ENCODE measurements at places on chromosomes 16 and 17.
A peak's percentile ranks its signal among the peaks of the same experiment; 100 is the strongest.

DNA sequence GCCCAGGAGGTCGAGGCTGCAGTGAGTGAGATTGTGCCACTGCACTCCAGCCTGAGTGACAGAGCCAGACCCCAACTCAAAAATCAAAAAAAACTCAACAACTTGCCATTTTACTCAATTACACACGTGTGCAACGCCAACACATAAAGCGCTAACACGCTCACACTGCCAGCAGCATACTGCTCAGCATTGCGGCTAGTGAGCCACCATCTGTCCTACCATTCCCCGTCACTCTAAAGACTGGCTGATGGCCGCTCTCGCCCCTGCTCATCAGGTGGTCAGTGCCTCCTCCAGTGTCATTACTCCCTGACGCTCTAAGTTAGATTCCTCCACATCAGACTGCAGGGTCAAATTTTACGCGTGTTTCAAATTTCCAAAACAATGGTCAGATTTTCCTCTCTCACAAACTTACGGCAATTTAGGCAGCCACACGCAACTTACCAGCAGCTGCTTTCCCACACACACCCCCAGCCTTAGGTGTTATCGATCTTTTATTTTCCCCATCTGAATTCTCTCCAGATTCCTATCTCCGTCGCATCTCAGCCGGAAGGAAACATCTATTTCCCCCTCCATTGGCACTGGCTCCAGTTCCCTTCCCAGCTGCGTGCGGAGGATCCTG lies 240.8 kb downstream of the C16orf95 start:
- DNase-seq = no peak

DNA sequence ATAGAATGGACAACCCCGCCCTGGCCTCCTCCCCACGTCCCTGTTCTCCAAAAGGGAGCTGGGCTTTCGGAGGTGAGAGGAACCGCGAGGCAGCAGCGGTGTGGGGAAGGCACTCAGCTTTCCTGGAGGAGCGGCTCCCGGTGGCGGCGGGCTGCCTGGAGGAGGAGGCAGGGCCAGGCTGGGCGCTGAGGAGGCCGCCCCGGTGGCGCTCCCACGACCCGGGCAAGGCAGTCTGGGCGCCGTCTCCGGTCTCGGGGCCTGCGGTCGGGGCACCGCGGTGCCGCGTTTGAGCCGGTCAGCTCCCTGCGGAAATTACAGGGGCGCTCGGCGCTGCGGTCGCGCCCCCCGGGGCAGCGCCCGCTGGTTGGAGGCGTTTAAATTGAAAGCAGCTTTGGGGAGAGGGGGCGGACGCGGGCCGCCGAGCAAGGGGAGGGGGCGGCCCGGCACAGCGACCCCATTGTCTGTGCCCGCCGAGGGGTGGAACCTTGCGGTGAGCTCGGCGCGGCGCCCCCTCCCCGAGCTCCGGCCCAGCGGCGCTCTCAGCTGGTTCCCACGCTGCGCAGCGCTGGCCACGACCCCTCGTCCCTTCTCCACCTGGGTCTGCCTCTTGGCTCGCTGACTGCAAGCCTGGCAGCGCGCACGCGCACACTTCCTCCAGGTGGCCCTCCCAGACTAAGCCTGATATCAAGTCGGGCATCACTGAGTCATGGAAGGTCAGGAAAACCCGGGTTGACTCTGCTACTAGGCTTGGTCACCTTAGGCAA lies 58.7 kb upstream of the DLX4 start:
- DNase-seq = no peak

GRCh38 chr17:41621916-41622315 lies 2.5 kb downstream of the KRT17 start:
- DNase-seq = no peak

DNA sequence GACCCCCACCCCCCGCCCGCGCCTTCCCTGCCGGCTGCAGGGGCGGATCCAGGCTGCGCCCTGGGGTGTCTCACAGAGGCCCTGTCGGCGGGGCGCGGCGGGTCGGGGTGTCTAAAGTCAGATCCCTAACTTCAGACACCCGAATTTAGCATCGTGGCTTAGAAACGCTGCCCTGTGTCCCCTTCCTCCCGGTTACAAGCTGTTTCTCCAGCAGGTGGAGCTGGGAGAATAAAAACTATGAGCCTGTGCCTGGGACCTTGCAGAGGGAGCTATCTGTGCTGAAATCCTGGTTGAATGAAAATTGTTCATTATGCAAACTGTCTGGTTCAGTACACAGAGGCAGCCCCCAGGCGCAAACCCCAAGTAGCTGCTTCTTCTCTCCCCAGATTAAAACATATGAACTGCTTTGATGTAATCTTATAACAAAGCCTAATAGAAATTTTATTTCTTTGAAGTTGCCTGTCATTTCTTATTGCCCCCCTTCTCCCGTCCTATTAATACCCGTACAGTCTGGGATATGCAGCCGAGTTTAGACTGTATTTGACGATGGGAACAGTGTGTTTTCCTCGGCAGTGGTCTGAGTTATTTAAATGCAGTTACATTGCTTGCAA lies 79.0 kb downstream of the RPA1 start:
- no peak for DNase-seq

DNA sequence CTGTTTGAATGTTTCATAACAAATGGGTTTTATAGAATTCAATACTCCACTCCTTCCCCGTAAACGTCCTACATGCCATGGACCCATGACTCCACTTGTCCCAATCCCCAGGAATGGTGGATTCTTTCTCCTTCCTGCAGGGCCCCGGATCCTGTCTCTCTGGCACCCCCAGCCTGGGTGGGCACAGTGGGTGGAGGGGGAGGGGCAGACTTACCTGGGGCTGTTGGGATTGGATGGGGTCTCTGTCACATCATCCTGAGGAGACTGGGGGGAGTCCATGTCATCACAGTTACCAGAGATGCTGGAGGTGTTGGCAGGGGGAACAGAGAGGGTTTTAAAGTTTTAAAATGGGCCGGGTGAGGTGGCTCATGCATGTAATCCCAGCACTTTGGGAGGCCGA lies 13.2 kb downstream of the TRPV3 start:
- DNase-seq = no peak

DNA sequence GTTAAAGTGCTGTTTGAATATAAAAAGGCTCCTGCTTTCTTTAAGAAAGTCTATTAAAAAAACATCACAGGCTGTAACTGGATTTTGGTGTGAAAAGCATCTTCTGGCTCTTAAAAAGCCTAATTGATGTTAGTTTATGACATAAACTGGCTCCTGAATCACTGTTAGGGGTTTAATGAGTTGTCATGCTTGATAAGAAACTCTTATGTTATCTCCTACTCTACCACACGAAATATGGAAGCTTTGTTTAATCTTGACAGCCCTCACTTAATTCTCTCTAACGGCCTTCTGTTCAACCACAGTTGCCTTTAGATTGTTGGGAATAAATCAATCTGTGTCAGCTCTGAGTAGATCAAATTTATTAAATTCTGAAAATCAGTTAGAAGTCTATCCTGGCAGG lies 51.5 kb downstream of the CPPED1 start:
- no peak for DNase-seq

- no peak for DNase-seq
Measured at GRCh38 chr16:81448154-81449131, 3.8 kb downstream of the CMIP start.

DNA sequence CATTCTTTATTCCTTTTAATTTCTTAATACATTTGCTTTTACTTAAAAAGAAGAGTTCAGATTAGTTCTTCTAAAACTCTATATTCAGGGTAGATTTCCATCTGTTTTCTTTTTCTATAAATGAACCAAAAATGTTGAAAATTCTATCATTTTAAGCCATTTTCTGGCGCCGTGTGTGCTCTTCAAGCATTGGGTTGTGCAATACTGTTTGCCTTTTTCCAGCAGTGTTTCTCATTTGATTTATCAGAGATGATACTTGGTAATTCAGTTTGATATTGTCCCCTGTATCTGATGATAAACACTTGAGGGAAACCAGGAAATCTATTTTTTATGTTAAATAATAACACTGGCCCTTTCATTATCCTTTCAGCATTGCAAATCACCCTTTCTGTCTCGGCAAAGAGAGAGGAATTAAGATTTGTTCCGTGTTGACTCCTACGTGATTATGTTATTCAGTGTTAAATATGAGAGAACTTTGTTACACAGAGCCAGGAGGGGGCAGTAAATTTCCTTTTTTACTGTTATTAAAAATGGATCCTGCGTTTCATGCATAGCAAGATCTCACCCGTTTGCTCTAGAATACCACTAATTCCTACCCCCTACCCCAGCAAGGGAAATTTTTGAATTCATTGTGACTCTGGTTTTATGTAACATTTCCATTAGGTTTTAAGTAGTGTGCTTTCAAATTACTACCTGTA lies 606.9 kb upstream of the RBFOX1 start:
- DNase-seq = no peak

DNA sequence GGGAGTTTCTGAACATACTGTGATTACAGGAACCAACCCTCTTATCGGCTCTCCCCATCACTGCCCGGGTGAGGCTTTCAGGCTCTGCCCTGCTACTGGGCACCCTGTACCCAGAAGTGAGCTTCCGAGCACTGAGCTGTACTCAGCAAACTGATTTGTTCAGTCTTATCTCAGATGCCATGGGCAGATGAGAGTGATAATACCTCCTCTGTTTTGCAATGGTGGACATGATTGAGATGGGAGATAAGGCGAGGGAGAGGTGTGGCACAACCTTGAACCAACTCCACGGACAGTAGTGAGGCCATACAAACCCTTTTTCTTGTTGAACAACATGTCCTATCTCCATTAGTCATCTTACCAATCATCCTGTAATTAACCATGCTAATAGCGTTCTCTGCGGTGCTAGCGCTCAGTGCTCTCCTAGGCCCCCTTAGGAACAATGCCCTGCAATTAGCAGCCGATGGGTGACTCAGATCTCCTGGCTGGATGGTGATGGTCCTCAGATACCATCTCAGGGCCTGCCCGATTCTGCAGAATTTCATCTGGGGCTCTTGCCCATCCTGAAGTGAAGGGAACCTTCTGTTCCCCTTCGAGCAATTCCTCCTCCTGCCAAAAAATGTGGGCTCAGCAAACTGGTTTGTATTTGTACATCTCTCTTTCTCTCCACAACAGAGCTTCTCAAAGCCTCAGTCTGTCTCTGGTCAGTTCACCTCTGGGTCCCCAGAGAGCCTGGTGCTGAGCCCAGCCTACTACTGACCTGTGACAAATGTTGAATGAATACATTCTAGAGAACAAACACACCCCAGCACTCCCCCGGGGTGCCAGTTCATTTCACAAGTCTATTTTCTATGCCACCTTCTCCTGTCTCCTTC lies 139.3 kb upstream of the IRX3 start:
- no peak for DNase-seq

DNA sequence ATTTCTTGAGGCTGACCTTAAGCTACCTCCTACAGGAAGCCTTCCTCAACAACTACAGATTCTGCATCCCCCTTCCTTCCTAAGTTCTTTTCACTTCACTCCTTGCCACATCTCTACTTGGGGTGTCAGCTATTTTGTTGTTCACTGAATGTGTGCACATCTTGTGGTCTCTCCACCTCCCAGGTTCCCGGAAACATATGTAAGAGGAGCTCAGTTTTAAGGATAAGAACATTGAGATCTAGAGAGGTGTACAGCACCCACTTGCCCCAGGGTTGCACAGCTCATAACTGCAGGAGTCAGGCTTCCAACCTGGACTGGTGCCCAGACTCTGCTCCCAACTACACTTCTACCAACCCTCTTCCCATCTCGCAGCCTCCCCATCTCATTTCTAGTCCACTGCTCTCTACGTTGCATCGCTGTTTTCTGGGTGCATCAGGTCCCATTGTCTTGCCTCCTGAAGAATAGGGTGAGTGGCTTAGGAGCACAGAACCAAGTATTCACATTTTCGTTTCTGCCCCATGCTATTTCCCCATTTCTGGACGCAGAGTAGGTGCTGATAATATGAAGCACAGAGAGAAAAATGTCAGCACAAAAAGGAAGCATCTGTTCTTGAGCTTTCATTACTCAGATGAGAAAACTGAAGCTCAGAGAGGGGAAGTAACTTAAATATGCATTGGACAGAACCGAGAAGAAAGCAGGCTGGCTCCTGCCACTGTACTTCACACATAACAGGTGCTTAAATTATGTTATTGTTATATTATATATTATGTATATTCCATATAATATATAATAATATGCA lies 292.0 kb upstream of the CCL2 start:
- no peak for DNase-seq

DNA sequence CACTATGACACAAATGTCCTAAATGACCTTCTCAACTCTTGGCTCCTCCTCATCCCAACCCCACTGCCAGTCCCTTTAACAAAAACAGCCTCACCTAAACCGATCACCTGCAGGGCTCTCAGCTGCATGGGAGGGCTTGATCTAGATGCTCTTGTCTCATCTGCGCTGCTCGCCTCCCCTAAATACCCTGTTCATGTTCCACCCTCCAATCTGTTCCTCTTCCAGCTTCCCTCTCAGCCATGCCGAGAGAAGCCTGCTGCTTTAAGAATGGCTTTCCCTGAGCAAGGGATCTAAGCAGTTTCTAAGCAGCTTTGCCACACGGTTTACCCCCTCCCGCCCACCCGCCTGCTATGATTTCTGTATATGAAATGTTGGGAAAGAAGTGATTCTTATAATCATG lies 23.7 kb downstream of the PIPOX start:
- no peak for DNase-seq

DNA sequence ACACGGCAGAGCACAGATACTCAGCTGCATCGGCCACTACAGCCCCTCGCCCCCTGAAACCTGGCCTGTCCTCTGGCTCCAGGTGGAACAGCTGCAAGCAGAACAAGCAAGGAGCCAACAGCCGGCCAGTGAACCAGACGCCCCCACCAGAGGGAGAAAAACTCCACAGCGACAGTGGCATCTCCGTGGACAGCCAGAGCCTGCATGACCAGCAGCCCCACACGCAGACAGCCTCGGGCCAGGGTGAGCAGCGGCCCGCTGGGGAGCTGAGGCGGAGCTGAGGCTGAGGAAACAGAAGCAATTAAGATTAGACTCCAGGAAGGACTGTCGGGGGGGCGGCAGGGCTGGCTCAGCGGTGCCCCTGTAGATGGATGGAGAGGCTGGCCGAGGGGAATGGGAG lies 16.7 kb downstream of the NGFR start:
- DNase-seq = no peak

DNA sequence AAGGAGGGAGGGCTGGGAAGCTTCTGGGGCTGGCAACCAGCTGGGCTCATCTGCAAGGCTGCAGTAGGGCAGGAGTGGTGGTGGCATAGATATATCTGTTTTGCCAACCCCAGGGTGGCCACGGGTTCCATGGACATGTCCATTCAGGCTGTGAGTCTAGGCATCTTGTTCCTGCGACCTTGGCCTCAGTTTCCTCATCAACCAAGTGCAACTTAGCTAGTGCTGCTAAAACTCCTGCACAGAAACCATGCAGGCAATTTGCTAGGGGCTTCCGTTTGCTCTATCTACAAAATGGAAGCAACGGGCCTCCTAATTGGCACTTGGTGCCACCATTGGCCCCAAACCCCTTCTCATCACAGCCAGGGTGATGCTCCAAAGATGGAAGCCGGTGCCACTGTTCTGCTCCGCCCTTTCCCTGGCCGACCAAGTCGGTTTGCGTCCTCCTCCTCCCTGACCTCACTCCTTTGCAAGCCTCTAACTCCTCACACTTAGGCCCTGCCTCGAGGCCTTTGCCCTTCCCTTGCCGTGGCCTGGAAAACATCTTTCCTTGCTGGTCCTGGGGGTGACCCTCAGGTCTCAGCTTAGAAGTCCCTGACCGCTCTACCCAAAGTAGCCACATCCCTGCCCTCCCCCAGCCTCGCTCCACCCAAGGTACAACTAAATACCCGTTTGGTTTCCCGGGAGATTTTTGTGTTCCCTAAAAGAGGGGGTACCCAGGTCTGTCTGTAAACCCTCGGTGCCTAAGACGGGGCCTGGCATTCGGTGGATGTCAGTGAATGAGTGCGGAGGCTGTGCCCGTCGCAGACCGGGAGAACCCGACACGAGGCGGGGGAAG lies 1.2 kb downstream of the SREBF1 start:
- no peak for DNase-seq

GRCh38 chr17:58303971-58304749 lies 23.4 kb upstream of the MPO start:
- peak; percentile 43 for DNase-seq

- DNase-seq = no peak
Measured at GRCh38 chr16:23066676-23067075, 82.6 kb downstream of the USP31 start.
